Myocyte (in vitro differentiated cells): ENCODE measurements at places on chromosomes 13 and 19. TPM values are rescaled to one million over a fixed set of nuclear protein-coding genes. Genes with fewer than 3 reads are reported as not detected.
A peak's percentile ranks its signal among the peaks of the same experiment; 100 is the strongest.

GRCh38 chr13:114015111-114015968, 41.5 kb upstream of the C13orf46 start:
- no peak for DNase-seq

The GAPDHS gene
- total RNA-seq, result not detected in 2 replicates

DNA sequence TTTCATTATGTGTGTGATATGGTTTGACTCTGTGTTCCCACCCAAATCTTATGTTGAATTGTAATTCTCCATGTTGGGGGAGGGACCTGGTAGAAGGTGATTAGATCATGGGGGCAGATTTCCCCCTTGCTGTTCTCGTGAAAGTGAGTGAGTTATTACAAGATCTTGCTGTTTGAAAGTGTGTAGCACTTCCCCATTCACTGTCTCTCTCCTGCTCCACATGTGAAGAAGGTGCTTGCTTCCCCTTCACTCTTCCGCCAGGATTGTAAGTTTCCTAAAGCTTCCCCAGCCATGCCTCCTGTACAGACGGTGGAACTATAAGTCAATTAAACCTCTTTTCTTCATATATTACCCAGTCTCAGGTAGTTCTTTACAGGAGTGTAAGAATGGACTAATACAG, 54.3 kb upstream of the SERTM1 start:
- DNase-seq, result no peak

DNA sequence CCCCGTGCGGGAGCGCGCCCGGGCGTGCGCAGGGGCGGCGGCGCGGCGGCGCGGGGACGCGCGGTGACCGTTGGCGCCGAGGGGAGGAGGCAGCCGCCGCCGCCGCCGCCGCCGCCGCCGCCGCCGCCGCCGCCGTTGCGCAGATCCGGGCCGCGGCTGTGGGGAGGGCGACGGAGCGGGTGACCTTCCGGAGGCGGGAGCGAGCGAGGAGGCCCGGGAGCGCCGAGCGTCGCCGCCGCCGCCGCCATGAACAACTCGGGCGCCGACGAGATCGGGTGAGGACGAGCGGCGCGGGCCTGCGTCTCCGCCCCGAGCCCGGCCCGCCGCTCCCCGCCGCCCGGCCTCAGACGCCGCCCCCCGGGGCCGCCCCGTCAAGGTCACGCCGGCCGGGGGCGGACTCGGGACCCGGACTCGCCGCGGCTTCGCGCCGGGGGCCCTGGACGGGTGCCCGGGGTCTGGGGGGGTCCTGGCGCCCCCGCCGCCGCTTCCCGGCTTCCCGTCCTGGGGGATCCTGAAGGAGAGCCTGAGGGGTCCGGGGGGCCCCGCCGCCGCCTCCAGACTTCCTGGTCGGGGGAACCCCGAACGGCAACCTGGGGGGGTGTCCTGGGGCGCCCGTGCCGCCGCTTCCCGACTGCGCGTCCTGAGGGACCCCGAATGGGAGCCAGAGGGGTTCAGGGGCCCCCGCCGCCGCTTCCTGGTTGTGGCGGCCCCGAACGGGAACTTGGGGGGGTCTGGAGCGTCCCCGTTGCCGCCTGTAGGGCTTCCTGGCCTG, at the start of gene DAZAP1:
Gene DAZAP1 (plus strand): TSS at position 59 of the 772 bp plus-strand sequence. CDS start 188 bp downstream, at position 247.
- no peak for DNase-seq

The SCN1B gene
- 21.8 and 28.4 TPM in 2 replicates for total RNA-seq

DNA sequence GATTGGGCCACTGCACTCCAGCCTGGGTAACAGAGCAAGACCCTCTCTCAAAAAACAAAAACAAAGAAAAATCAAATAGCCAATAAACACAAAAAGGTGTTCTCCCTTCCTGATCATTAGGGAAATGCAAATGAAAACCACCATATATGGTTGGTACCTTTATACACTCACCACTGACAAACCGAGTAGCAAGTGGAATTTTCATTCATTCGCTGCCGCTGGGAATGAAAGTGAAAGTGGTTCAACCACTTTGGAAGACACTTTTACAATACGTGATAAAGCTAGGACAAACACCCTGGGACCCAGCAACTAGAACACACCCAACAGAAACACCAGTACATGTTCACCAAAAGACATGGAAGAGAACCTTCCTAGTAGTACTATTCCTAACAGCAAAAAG, 21.0 kb downstream of the GRIK5 start:
- DNase-seq, result no peak

The EPS8L1 gene
- total RNA-seq, result 0.78 and 1.4 TPM in 2 replicates

DNA sequence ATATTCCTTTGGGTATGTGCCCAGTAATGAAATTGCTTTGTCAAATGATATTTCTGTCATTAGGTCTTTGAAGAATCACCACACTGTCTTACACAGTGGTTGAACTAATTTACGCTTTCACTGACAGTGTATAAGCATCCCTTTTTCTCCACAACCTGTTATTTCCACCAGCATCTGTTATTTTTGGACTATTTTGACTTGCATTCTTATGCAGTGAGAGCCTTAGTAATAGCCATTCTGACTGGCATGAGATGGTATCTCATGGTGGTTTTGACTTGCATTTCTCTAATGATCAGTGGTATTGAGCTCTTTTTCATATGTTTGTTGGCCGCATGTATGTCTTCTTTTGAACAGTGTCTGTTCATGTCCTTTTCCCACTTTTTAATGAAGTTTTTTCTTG, 92.0 kb upstream of the SPATA13 start:
- peak; percentile 69 for DNase-seq

The POMP gene
- total RNA-seq, result 90.0 and 152 TPM in 2 replicates

The WDR87 gene
- total RNA-seq, result not detected in 2 replicates

DNA sequence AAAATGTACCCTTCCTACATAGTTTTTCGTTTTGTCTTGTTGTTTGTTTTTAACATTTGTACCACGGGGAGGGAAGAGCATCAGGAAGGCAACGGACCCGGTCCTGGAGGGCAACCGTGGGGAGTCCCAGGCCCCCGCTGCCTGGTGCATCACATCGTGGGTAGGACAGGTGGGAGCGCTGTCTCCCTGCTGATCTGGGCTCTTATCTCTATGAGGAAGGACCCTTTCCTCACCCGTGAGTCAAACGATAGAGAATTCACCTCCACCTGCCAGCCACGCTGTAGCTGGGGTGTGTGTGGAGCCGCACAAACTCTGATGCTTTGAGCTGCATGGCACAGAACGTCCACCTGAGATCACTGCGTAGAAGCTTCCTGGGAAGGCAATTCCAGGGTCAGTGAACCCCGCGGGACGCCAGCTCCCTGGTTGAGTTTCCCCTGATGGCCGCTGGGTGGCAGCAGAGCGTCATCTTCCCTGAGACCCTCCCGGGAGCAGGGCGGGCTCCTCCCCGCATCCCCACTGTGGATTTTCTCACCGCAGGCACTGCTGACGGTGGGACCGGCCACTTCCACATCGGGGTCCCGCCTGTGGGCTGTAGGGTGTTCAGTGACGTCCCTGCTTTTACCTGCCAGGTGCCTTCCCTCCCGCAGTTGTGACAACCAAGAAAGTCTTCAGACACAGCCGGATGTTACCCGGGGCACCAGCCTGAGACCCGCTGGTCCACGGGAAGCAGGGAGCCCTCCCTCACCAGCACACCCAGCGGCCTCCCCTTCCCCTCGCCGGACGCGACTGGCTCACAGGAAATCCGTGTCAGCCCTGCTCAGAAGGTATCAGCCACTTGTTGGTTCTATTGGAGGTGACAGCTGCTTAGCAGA, 54.7 kb downstream of the ZNF787 start:
- peak; percentile 55 for DNase-seq

The PRKCG gene
- not detected in 2 replicates for total RNA-seq

GRCh38 chr13:32949820-32950219, 66.4 kb upstream of the KL start:
- DNase-seq, result no peak

GRCh38 chr13:109788372-109789111, 2.2 kb upstream of the IRS2 start:
- DNase-seq, result no peak

DNA sequence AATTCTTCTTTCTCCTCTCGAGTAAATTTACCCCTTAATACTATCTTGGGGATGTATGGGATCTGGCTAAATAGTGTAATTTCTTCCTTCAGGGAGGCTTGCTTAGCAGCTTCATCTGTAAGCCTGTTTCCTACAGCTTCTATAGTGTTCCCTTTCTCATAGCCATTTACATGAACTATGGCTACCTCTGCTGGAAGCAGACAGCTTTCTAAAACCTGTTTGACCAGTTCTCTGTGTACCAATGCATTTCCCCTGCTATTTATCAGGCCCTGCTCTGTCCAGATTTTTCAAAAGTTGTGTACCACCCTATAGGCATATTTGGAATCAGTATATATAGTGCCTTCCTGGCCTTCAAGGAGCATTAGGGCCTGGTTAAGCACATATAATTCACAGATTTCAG, 113.6 kb upstream of the PCDH9 start:
- DNase-seq, result no peak

The RDH8 gene
- total RNA-seq, result not detected in 2 replicates

The TNFSF9 gene
- total RNA-seq, result 1.7 and 7.2 TPM in 2 replicates

DNA sequence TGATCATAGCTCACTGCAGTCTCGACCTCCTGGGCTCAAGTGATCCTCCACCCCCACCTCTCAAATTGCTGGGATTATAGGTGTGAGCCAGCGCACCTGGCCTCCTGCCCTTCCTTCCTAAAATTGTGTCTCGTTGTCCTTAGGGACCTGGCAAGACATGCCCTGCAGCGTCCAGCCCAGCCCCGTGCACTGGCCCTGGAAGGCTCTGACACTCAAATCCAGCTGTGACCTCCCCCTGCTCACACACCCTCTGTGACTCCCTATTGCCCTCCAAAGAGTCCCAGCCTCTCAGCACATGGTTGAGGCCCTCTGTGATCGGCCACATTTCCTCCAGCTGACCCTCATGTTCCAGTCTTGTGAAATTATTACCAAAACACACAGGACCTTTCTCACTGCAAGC, 4.9 kb downstream of the MPV17L2 start:
- DNase-seq, result no peak

DNA sequence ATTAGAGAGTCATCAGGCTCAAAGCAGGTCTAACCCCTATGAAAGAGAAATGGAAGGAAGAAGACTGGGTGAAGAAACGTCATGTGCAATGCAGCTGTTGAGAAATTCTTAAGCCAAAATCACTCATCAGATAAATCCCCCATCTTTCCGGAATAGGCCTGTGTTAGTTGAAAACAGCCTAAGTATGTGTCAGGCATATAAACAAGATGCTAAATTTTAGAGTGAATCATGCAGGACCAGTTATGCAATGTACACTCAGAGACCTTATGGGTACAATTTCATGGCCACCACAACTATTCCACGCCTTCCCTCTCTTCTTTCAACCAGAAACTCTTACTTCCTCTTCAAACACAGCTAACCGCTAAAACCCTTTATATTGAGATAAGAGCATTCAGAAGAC, 717.7 kb upstream of the ATXN8OS start:
- DNase-seq, result no peak

DNA sequence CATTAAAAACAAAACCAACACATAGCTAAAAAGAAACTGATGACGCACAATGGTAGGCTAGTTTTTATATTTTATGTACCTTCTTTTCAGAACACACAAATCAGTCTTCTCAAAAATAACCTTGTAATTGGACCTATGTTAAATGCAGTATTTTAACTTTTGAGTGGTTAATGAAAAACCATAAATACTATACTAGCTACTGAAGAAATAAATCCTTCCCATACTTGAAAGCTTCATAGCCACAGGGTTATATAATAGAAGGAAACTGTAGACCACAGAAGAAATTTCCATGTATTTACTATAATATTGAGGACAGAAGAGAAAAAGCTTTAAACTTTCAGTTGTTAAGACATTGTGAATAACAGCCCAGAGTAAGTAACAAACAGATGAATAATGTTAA, 1094.3 kb upstream of the SLC10A2 start:
- DNase-seq, result no peak

DNA sequence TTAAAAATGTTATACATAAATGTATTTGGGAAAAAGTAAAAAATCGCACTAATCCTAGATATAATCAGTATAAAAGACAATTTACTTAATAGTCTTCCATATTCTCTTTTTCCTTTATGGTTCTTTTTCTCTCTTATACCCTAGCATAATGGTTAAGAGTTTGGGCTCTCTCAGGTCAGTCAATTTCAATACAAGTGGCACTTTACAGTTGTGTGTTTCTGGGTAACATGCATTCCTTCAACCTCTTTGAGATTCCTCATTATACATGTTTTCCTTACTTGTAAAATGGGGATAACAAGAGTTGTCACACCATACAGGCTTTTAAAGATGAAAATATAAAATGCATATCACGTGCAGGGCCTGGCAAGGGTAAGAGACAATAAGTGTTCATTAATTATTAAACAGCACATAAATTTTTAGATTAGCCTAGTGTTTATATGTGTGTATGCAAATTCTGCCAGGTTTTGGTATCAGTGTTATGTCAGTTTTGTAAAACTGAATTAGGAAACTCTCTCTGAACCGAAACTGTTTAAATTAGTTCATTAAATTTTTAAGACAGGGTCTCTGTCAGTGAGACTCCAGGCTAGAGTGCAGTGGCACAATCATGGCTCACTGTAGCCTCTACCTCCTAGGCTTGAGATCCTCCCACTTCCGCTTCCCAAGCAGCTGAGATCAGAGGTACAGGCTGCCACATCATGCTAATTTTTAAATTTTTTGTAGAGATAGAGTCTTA, 49.8 kb downstream of the ELF1 start:
- DNase-seq, result no peak

The STOML3 gene
- total RNA-seq, result not detected in 2 replicates

DNA sequence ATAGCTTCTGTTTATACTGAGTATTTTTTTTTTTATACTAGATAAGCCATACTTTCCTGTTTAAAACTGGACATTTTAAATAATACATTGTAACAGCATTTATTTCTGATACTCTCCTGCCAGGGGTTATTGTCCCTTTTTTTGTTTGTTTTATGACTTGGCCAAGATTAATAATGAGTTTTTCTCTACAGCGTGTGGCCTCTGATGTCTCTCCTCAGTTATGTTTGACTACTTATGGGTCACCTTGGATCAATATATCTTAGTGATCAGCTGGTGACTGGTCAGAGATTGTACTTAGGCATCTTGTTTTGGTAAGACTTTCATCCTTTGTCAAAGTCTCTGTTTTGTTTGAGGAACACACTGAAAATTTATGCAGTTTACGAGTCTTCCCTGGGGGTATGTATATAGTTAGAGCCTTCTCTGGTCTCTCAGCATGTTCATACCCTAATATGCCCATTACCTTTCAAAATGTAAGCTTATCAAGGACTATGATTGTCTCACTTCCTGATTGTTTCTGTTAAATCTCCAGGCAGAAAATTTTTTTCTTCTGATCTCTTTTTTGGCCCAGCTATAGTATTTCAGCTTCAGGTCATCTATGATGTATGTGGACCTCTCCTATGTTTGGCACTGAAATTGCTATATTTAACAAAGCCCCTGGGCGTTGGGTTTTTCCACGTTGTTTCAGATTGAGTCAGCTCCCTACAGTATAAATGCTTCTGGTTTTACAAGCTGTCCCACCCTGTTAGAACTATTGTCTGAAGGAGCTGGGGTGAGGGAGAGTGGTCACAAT, 87.9 kb downstream of the URI1 start:
- DNase-seq, result peak; percentile 44

The DOHH gene
- total RNA-seq, result 17.5 and 24.1 TPM in 2 replicates

The AMER2 gene
- not detected in 2 replicates for total RNA-seq

The CLDN10 gene
- not detected in 2 replicates for total RNA-seq

DNA sequence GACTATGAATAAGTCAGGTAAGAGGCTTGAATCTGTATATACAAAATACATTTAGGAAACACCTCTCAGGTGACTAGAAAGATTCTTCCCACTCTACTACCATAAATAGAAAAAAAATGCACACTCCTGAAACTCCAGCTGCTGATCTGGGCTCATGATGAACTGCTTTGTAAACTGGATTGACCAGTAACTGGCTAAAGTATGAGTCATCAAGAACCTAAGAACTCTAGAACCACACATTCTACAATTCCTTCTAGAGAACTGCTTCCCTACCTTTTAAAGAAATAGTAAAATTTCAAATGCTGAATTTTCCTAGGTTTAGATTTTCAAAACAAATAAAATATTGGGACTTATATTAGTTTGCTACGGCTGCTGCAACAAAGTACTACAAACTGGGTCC, 55.2 kb downstream of the ELF1 start:
- DNase-seq, result peak; percentile 40
